GM04504 (cell line): ENCODE measurements at places on chromosomes 2 and 18.
A peak's percentile ranks its signal among the peaks of the same experiment; 100 is the strongest.

- peak; percentile 55 for DNase-seq
Observed at GRCh38 chr2:181203412-181203811, 223.0 kb downstream of the UBE2E3 start.

- DNase-seq: no peak
Observed at GRCh38 chr2:96537734-96538486, 1.4 kb downstream of the ARID5A start.

GRCh38 chr2:20447437-20448245 is 767 bp downstream of the RHOB start:
- DNase-seq: no peak

GRCh38 chr2:171583566-171583965 is 61.3 kb downstream of the CYBRD1 start:
- no peak for DNase-seq

DNA sequence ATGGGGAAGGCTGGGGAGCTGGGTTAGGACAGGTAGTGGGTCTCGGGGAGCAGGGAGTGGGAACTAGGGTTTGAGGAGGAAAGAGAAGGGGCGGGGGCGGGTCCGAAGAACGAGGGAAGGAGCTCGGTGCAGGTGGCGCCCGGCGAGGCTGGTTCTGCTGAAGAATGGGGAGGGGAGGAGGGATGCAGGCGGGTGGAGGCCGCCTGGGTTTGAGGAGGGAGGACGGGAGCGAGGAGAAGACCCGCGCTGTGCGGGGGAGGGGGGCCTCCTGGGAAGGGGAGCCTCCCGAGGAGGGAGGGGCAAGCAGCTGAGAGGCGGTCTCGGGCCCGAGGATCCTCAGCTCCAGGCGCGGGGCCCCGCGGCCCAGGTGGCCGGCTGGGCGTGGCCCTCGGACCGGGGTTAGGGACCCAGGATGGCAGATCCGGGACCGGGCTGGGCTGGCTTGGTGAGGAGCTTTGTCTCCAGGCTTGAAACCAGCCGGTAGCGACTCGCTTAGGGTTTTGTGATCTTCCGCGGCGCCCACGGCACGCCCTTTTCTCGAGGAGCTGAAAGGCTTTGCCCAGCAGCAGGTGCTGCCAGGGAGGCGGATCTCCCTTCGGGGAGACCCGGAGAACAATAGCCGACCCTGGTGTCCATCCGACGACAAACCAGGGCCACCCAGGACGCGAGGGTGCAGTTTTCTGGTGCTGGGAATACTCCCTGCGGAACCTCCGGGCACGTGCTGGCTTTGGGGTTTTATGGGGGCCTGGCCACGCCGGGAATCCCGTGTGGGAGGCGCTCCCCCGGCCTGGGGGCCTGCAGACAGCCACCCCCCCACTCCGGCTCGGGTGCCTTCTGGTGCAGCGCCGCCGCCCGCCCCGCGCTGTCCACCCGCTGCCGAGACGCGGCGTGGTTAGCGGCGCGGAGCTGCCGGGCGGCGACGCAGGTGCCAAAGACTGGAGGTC is 1.4 kb downstream of the DPYSL5 start:
- no peak for DNase-seq

DNA sequence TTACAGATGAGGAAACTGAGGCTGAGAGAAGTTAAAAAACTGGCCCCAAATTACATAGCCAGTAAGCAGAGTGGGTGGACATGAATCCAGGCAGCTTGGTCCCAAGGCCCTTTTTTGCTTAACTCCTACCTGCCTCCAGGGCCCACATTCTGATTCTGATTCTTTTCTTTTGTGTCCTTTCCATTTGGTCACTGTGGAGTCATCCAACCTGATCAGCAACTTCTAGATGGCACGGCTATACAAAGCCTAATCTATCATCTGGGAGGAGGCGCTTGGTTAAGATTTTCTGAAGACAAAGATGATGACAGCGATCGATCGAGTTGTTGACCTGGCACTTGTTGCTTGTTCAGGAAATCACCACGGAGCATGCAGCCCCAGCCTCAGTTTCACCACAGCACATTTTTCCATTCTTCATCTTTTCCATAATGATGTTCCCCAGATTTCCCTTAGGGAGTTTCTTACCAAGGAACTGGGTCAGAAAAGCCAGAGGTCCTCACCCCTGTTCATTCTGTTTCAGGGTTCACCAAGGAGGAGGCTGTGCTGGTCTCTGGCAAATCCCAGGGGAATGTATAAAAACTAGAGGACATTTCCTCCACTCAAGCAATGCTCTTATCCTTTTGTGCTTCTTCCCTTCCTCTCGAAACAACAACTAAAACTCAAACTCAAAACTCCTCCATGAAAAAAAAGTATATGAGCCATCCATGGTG is 6.9 kb upstream of the IGFBP2 start:
- DNase-seq: no peak

DNA sequence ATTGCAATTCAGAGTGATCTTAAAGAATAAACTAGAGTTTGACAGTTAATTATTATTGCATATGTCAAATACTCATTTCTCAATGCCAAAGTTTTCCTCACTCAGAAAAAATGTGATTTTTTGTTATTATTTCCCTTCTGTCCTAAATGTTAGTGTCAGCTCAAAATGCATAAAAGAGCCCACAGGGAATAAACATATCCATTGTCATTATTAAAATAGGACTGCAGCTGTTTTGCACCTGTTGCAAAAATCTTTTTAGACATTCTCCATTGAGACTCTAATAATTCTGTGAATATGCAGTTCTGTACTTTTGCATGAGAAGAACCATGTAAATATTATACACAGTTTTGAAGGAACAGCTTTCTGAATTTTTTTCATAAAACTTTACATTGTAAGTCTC is 540.0 kb upstream of the SLC39A10 start:
- no peak for DNase-seq

DNA sequence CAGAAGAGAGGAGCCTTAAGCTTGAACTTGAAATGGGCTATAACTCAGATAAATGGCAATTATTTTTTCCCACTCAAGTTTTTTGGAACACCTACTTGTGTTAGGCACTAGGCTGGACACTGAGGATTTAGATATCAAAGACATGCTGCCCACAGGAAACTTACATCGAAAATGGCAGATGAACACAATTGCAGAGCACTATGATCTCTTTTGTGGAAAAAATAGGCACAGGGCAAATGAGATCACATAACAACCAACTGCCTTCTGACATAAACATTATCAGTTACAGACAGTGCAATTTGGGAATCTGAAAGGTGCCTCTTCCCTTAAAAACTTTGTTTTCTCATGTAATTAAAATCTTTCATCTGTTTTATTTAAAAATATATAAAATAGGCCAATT is 3.8 kb upstream of the IRS1 start:
- DNase-seq: no peak

DNA sequence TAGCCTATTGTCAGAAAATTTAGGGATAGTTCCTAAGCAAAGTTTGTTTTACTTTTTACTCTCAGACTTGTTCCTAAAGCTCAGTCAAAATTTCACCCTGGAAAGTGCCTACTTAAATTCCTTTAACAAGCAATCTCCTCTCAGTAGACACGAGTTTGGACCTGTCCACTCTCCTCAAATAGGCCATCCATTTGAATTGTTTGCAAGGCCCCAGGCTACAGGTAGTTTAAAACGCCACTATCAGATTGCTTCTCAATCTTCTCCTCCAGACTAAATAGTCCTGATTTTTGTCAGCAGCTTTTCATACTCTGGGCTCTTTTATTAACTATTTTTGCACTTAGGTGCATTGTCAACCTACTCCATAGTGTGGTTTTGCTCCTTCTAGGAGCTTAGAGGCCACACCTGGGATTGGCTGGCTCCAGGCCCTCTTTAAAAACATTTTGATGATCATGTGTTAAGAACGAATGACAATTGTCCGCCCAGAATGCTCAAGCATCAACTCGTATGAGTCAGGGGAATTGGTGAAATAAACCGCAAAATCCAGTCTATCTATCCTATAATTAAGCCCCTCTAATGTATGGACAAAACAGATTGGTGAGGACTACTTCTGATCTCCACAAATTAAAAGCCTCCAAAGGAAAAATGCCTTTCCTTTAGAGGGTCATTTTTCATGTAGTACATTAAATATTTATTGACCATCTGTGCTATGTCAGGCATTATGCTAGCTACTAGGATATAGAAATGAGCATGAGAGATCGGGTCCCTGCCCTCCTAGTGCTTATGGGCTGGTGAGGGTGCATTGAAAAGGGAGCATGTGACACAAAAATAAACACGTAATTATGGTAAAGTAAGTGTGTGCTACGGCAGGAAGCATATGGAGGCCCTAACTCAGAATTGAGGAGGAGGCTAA is 333.8 kb upstream of the TNP1 start:
- no peak for DNase-seq

GRCh38 chr18:70553245-70553935 is 264.5 kb downstream of the SOCS6 start:
- no peak for DNase-seq

- peak; percentile 44 for DNase-seq
Observed at GRCh38 chr2:170073288-170073687, 104.7 kb upstream of the MYO3B start.

DNA sequence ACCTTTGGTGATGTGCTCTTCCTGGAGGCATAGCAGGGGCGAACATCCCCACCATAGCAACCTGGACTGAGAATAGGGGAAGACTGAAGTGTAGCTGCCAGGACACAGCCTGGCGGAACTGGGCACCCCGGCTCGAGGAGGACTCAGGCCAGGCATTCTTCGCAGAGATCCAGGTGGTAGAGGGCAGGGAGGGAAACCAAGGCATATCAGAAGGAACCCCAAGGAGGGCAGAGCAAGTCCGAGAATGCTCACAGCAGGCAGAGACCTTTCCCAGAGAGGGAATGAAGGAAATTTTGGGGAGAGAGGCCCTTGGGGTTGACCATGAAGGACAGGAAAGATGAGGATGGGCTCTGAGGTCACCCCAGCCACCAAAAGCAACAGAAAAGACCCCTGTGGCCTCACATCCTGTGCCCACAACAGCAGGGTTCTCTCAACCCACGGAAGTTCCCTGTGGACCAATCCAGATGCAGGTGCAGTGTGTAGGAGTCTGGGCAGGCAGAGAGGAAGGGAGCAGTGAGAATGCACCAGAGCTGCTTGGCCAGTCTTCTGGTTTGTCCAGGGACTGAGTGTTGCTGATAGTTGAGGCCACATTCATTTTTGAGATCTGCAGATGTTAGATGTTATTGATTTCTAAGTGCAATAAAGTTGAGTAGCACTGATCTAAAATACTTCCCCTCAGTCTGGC is 136.9 kb downstream of the PXDN start:
- DNase-seq: no peak

- no peak for DNase-seq
Observed at GRCh38 chr18:31041271-31042083, 1.1 kb downstream of the DSC3 start.

DNA sequence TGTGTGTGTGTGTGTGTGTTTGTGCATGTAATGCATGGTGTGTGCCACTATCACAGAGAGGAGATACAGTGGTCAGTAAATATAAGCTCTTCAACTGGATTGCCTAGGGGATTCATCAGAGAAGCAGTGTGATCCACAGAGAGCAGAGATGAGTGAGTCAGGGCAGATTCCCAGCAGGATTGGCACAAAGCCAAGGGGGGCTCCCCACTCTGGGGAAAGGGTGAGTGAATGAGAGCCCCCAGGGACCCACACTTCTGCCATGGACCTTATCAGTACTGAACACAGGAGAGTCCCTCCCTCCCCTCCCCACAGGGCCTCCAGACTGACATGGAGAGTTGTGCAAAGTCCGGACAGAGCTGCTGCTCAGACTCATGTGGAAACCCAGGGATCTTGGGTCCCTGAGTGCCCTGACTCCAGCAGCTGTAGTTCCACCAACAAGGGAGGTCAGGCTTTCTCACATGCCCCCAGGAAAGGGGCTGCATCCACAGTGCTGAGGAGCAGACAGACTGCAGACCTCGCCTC is 748.8 kb downstream of the NR4A2 start:
- no peak for DNase-seq

DNA sequence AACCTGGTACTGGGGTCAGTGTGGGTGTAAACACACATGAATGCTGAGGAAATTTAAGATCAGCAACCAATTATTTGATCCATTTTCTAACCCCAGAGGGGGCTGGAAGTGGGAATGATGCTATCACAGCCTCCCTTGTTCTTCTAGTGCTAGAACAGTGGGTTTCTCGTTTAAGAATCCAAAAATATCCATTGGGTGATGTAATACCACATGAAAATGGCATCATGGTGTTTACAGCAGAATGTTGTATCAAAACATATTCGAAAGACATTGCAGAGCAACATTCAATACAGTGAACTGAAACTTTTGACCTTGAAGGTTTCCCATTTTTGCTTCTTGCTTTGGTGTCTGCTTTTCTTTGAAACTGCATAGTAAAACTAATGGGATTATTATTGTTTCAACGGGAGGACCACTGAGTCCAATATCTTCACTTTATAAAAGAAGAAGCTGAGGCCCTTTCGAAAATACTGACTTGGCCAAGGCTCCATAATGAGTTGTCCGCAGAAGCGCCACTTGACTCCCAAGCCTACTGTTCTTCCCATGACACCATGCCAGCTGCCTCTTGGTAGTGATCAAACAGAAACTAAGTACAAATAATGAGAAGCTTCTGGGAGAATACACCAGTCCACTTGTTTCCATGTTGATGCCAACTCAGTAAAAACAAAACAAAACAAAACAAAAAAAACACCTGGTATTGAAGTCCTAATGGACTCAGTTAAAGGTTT is 106.1 kb downstream of the COLEC12 start:
- no peak for DNase-seq

GRCh38 chr2:48233005-48233404 is 296.9 kb upstream of the STON1 start:
- DNase-seq: no peak

DNA sequence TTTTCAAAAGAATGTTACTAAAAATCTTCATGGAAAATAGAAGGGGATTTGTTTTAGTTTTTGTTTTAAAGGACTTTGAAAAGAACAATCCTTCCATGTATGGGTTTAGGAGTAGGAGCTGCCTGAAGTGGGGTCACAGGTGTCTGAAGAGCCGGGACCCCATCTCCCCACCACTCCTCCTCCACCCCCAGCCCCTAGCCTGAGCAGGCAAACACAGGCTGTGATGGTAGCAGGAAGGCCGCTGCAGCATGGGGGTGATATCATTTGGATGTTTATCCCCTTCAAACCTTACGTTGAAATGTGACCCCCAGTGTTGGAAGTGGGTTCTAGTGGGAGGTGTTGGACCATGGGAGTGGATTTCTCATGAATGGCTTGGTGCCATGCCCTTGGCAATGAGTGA is 93.0 kb downstream of the ZBTB7C start:
- no peak for DNase-seq

DNA sequence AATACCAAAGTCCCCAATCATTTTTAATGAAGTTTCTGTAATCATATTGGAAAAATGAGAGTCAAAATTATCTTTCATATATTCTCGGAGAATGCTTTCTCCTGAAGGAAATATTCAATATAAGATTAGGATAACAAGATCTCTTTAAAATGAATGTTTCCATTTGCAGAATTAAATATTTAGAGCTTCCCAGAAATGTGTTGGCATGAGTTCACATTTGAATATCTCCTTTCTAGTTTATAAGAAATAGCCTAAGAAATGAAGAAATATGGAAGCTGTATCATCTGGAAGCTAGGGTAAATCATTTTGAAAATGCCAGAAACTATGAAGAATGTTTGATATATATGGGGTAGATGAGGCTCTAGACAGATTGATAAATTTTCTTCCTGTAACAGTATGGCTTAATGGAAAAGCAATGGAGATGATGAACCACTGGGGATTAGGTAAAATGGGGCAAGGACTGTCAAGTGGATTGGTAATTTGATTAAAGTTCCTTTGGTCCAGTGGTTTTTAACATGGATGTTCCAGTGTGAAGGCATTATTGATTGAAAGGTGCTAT is 184.6 kb upstream of the ZNF804A start:
- no peak for DNase-seq

GRCh38 chr2:203763938-203764664 is 57.7 kb downstream of the CD28 start:
- no peak for DNase-seq

- peak; percentile 73 for DNase-seq
Observed at GRCh38 chr2:180015951-180016709, 9.0 kb upstream of the CWC22 start.

GRCh38 chr18:36401462-36401861 is 103.9 kb downstream of the FHOD3 start:
- no peak for DNase-seq
